Temporal lobe (tissue), 4 donors: ENCODE measurements at places on chromosomes 3 and 15. TPM values are rescaled to one million over a fixed set of nuclear protein-coding genes. Genes with fewer than 3 reads are reported as not detected.

The DAZL gene
- total RNA-seq, result not detected

The PPM1L gene
- 78.4 TPM for total RNA-seq

The LMAN1L gene
- not detected for total RNA-seq

The SHC4 gene
- total RNA-seq, result 5.4 TPM

The HIGD2B gene
- total RNA-seq, result not detected

The SEMA5B gene
- total RNA-seq, result 17.2 TPM

The MOBP gene
- 0.25 TPM for total RNA-seq
